ENCODE measurements at places on chromosomes 7 and 10. TPM values are rescaled to one million over a fixed set of nuclear protein-coding genes. Genes with fewer than 3 reads are reported as not detected.

DNA sequence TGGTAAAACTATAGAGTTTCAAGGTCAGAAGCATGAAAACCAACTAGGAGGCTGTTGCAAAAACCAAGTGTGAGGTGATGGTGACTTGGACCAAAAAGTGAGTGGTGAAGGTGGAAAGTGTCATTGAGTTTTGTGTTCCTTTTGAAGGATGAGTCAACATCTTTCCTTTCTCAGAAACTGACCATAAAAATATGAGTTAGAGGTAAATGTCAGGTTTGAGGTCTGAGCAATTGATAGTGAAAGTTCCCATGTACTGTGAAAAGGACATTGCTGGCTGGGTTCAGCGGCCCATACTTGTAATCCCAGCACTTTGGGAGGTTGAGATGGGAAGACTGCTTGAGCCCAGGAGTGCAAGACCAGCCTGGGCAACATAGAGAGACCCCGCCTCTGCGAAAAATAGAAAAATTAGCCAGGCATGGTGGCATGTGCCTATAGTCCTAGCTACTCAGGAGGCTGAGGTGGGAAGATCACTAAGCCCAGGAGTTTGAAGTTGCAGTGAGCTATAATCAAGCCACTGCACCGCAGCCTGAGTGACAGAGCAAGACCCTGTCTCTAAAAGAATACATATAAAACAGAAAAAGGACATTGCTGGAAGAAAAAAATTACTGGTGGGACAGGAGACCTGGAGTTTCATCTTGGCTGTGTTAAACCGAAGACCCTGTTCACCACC is 89.3 kb upstream of the ARID5B start:
- no peak for DNase-seq

Gene ANKRD61
- total RNA-seq: not detected

- no peak for DNase-seq
These were observed 8.6 kb upstream of the ADARB2 start for GRCh38 chr10:1745780-1746456.

DNA sequence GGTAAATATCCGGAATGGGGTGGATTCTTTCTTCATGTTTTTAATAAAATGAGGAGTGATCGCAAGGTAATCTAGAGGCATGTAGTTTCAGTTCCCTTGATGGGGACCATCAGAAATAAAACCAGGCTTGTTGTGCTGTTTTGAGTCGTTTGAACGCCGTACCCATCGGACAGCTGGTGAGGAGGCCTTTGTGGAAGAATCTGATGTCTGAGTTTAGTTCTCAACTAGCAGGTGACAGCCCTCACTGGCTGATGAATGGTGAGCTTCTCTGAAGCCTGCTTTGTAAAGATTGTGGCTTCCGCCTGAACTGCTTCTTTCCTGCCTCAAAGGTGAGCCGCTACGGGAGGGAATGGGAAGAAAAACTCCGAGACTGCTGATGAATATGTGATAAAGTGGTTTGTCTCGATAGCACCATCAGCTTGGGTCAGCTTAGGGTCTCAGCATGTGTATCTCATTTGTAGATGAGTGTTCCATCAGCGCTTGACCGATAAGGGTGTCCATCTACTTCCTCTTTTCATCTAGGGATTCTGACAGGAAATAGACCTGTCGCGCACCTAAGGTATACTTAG is 977 bp downstream of the TMEM248 start:
- peak; percentile 77 for DNase-seq

Gene SDK1
- total RNA-seq: 2.0 TPM

Gene BMPR1A
- 15.9 TPM for total RNA-seq

GRCh38 chr7:33872870-33873269 is 32.5 kb upstream of the BMPER start:
- no peak for DNase-seq

GRCh38 chr7:95047291-95047690 is 139.9 kb downstream of the PPP1R9A start:
- no peak for DNase-seq

- no peak for DNase-seq
These were observed 505.6 kb downstream of the HTR7 start for GRCh38 chr10:90352288-90352687.

GRCh38 chr10:67464278-67464677 is 231.7 kb downstream of the CTNNA3 start:
- no peak for DNase-seq

DNA sequence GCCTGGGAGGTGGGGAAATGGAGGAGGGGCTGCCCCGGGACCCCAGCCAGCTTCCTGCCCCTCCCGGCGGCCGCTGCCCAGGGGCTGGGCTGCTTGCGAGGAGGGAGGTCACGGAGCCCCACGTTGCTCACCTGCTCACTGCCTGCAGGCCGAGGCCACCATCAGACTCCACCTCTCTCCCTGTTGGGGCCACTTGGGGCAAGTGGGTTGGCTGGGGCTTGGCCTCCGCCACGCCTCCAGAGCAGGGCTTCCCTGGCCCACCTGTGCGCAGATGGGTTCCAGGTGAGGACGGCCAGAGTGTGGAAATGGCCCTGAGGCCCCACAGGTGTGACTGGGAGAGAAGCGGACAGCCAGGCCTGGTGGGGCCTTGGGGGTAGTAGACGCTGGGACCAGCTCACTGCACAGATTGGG is 82.8 kb upstream of the DIP2C start:
- DNase-seq: no peak

Gene CALN1
- not detected for total RNA-seq

GRCh38 chr7:74307738-74308505 is 18.7 kb downstream of the CLIP2 start:
- DNase-seq: no peak

DNA sequence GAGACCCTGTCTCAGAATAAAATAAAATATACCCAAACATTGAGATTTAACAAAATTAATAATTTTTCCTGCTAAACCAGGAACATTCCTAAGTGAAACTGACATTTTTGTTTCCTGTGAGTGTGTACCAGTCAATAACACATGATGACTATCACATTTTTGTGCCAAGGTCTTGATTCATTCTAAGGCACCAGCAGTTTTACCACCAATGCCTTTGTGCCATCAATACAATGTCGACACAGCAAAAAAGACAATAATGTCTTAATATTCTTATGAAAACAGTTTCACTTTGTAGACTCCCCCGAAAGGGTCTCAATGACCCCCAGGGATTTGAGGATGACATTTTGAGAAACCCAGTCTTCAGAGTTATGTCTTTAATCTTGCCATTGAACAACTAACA is 7.2 kb upstream of the CADPS2 start:
- DNase-seq: no peak

- DNase-seq: no peak
These were observed 8.3 kb downstream of the FAM20C start for GRCh38 chr7:200704-201103.

DNA sequence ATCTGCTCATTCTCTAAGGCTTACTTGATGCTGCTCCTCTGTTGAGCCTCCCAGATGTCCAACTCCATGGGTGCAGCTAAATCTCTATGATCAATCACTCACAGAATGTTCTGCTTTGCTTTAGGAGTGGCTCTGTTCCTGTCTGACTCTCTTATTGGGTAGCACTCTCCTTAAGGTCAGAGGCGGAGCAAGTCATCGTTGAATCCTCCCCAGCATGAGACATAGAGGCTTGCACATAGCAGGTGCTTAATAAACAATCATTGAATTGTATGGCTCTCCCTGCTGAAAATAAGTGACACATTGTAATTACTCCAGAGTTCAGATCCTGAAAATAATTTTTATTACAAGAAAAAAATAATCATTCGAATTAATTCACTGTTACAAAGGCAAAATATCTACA is 69.7 kb downstream of the NPS start:
- no peak for DNase-seq

DNA sequence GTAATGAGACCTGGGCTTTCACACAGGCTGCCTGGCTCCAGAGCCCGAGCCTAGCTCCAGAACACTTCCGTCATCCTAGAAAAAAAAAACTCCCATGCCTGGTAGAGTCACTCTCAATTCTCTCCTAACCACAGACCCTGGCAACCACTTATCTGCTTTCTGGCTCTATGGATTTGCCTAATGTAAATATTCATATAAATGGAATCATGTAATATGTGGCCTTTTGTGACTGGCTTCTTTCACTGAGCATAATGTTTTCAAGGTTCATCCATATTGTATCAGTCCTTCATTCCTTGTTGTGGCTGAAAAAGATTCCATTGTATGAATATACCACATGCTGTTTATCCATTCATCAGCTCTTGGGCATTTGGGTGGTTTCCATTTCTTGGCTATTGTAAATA is 167.7 kb upstream of the MKLN1 start:
- DNase-seq: no peak

- DNase-seq: no peak
These were observed 17.2 kb downstream of the INHBA start for GRCh38 chr7:41685684-41686083.

Gene STAG3
- total RNA-seq: 22.0 TPM

DNA sequence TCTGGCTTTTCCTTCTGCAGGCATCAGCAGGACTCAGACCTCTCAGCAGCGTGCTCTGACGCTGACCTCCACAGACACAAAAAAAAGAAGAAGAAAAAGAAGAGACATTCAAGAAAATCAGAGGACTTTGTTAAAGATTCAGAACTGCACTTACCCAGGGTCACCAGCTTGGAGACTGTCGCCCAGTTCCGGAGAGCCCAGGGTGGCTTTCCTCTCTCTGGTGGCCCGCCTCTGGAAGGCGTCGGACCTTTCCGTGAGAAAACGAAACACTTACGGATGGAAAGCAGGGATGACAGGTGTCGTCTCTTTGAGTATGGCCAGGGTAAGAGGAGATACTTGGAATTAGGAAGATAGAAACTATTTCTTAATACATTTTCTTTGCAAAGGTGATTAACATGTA is 115.7 kb downstream of the CYTH3 start:
- DNase-seq: no peak

DNA sequence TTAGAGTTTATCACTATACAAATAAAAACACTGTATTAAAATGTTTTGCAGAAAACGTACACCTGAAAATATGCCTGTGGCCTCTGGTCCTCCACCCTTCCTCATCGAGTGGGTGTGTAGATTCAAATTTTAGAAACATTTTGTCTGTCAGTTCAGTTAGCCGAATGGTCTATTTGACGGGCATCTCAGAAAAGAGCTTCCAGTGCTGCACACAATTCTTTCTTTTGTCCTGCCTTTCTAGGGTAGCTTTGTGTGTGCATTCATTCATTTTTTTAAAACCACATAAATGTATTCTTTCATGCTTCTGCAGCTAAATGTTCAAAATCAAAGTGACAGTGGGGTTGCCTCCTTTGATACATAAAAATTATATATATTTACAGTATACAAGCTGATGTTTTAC is 46.8 kb downstream of the GNAI1 start:
- no peak for DNase-seq

GRCh38 chr10:128714644-128715415 is 588.6 kb upstream of the MKI67 start:
- DNase-seq: no peak

Gene PRRT4
- total RNA-seq: not detected

- no peak for DNase-seq
These were observed 298.3 kb downstream of the CNTNAP2 start for GRCh38 chr7:146414937-146415336.

Gene HOXA2
- total RNA-seq: not detected

GRCh38 chr7:106153891-106154449 is 41.9 kb upstream of the SYPL1 start:
- peak; percentile 84 for DNase-seq

Gene CH25H
- not detected for total RNA-seq

GRCh38 chr10:121288864-121289661 is 309.2 kb downstream of the FGFR2 start:
- no peak for DNase-seq

DNA sequence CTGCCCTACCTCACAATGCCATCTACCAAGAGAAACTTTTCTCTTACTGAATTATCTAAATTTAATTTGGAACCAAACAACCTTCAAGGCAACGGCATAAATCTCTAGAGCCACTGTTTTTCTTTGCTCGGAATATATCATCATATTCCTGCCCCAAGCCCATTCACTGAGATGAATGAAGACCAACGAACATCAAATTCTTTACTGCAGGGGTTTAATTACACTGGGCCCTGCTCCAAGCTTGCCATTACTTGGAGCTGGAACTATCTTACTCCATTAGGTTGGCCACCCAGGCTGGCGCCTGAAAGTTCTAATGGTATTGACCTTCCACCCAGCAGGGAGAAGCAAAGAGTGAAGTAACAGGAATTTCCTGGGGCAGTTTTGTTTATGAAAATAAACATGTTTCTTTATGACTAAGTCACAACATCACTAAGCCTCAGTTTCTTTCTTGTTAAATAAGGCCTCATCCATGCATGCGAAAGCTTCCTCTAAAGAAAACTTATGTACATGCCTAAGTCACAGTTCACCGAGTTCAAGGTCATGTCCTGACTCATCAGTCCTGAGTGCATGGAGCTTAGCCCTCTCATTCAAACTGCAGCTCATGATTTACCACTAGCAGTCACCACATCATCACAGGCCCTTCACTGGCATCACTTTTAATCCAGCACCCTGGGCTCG is 42.1 kb upstream of the ANAPC16 start:
- no peak for DNase-seq

DNA sequence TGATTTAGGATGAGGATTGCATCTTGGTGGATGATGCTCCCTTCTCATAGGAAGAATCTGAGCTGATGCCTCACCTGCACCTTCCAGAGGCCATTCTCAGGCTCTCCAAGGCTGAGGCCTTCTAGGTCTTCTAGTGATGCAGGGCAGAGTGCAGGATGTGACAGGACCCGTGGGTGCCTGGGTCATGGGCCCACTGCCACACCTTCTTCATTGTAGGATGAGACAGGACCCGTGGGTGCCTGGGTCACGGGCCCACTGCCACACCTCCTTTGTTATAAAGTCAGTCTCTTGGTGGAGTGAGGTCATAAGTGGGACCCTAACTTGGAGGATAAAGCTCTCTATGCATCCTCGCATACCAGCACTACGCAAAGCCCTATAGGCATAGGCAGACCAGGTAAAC is 109.9 kb upstream of the TCERG1L start:
- DNase-seq: no peak

- DNase-seq: no peak
These were observed 1.8 kb downstream of the LRRC17 start for GRCh38 chr7:102914585-102914984.

- DNase-seq: no peak
These were observed 31.0 kb downstream of the CHST15 start for GRCh38 chr10:124062390-124062789.

- DNase-seq: no peak
These were observed 31.6 kb upstream of the AKR1C1 start for GRCh38 chr10:4931587-4931986.

GRCh38 chr10:128916383-128916782 is 550.7 kb upstream of the MGMT start:
- no peak for DNase-seq

GRCh38 chr7:32381024-32381601 is 109.1 kb downstream of the LSM5 start:
- DNase-seq: no peak

GRCh38 chr7:90613088-90613498 is 17.0 kb downstream of the CDK14 start:
- DNase-seq: peak; percentile 39

GRCh38 chr10:71527135-71527534 is 130.4 kb downstream of the CDH23 start:
- DNase-seq: no peak

DNA sequence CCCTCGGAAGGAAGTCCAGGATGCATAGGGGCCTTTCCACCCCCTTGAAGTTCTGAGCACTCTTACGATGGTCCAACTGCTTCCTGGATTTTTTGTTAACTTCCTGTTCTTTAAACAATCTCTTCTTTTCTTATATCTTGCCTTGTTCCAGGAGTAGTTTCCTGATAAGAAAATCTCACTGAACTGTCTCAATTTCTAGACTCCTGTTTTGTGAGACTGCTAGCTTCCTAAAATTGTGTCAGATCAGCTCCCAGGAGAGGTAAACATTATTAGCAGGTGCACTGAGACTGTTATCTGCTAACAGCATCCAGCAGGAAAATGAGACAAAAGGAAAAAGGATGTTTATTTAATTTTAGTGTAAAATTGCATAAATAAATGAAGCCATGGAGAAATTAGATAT is 106.2 kb upstream of the PITRM1 start:
- DNase-seq: no peak

Data from B cell (primary cell).